ENCODE measurements at places on chromosomes 1 and 21.

GRCh38 chr1:48236716-48237470, 14.4 kb downstream of the SLC5A9 start:
- DNase-seq: no peak

DNA sequence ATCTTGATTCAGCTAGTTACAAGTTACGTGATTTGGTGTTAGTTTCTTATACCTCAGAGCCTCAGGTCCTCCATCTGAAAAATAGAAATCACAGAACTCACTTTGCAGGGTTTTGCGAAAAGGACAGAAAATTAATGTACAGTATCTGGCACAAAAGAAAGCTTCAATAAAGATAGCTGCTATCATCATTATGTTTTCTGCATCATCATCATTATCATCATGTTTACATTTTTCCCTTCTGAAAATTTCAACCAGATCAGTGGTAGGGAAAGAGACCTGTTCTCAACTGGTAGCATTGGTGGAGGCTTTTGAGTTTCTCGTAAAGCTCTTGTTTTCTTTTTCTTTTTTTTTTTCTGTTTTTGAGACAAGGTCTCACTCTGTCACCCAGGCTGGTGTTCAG, 174.7 kb upstream of the PBX1 start:
- no peak for DNase-seq

DNA sequence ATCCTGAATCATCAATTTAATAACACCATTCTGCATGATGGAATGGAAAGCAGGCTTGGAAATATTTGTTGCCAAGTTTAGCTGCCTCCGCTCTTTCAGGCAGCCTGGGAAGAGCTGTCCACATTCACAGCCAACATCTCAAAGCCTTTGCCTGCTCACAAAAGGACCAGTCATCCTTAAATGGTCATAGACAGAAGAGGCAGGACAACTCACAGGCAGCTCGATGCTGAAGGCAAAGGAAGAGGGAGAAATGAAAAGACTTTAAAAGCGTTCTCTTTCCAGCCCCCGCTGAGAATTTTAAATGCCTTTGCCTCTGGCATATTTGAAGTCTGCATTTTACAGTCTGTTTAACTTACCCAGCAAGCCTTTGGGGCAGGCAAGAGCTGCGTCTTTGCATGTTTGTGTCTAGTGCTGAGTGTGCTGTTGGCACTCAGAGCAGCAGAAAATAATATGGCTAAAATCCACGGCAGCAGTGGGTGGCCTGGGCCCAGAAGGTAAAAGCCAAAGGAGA, 68.9 kb downstream of the NMNAT2 start:
- no peak for DNase-seq

- DNase-seq: no peak
These were observed 38.7 kb downstream of the RUNX1 start for GRCh38 chr21:35010447-35010846.

GRCh38 chr1:245605480-245606156, 450.8 kb downstream of the KIF26B start:
- no peak for DNase-seq
